Stimulated activated CD4-positive, alpha-beta T cell treated with anti-CD3 and anti-CD28 coated beads, Interleukin-4, amount 100 ng/mL, for 1 hour (primary cell): ENCODE measurements at places on chromosomes 13 and 19.

DNA sequence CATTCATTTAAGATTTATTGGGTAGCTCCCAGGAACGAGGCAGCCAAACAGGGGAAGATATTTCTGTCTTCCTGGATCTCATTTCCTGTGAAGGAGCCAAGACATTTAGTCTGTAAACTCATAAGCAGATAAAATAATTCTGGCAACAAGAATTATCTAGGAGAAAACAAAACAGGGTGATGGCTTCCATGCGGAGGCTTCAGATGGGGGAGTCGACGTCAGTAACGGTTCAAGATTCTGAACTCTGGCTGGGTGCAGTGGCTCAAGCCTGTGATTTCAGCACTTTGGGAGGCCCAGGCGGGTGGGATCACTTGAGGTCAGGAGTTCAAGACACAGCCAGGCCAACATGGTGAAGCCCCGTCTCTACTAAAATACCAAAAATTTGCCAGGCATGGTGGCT lies 1.3 kb downstream of the GNA15 start:
- no peak for DNase-seq

DNA sequence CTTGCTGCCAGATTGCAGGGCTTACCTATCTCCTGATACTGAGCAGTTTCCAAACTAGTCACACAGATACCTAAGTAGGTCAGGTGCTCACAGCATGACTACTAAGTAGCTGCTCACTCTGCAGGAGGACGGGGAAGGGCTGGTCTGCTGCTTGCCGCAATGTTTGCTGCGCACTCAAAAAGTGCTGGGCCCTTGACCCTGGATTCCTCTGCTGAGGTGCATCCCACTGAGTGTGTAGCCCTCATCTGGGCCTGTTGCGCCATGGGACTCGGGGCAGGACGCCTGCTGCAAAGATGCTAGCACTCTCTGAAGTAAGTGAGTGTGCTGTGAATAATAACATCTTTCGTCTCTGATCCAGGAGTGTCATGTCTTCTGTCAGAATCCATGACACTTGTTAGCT lies 59.2 kb upstream of the MEDAG start:
- no peak for DNase-seq

DNA sequence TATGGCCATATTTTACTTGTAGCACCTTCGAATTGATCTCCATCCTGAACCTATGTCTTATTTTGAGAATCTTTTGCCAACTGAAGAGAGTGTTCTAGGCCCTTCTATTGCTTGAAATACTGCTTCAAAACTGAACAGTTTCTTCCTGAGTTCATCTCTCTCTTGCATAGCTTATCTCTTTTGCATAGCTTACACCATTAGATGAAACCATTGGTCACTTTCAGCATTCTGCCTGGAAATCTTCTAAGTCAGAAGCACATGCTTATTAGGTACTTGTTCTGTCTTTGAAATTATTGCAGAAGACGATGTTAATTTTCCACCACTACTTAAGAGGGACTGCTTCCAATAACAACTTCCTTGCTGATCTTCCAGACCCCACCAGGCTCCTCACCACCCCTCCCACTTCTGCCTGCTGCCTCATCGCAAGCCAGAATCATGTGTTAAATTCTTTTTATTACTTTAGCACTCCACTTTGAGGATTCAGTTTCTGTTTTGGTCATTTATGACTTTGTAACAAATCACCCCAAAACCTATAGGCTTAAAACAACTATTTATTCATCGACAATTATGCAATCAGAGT lies 122.4 kb upstream of the MAB21L1 start:
- no peak for DNase-seq

- DNase-seq, result no peak
These were observed 3.8 kb downstream of the MZF1 start for GRCh38 chr19:58569191-58569942.

- DNase-seq, result peak; percentile 4
These were observed 13.2 kb upstream of the LHFPL6 start for GRCh38 chr13:39616087-39616694.

DNA sequence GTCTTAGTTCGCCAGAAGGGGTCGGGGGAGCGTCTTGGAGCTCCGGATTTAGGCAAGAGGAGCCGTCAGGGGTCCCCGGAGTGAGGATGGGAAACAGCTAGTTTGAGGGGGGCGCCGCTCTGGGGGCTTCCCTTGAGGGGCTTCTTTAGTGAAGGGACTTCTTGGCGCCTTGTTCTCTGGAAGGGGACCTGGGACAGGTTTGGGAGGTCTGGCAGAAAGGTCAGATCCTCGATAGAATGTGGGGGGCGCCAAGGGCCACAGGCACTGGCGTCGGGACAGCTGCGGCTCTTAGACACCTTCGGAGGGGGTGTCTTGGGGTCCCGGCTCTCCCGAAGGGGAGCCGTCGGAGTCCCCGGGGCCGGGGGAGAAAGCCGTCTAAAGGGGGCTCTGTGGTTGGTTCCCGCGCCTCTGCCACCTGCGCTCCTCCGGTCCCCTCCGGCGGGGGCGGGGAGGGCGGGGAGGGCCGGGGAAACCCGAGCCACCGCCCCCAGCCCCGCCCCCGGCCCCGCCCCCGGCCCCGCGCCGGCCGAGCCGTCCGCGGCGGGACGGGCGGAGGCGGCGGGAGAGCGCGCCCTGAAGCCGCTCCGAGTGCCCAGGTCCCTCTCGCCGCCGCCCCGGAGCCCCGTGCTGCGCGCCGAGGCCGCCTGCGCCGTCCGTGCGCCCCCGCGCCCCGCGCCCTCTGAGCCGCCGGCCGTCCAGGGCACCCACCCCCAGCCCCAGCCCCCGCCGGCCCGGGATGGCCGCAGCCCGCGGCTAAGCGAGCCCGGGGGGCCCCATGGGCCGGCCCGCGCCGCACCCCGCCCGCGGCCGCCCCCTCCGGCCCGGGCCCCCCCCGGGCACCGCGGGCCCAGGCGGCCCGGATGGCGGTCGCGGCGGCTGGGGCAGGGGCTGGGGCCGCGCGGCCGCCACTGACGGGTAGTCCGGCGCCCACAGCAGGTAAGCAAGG lies at the start of gene NRTN:
NRTN (plus strand) TSS at position 552 of the 946 bp plus-strand sequence. CDS start 19,099 bp downstream, outside the sequence.
- peak; percentile 63 for DNase-seq

DNA sequence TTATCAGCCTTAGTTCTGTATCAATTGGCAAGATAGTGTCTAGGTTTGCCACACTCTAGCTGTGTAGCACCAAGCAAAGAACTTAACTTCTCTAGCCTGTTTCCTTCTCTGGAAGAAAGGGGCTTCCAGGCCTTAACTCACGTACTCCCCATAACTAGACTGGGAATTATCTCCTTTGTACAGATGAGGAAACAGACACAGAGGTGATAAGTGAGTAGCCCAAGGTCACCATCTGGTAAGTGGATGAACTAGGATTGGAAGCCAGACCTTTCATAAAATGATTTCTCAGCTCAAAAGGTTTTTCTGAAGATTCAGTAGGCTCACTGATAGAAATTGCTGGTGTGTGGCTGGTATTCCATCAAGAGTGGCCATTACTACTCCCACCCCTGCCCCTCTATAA lies 3.1 kb downstream of the ZNF428 start:
- DNase-seq, result no peak

GRCh38 chr13:113404366-113404722 lies 40.4 kb upstream of the GRTP1 start:
- DNase-seq, result no peak

DNA sequence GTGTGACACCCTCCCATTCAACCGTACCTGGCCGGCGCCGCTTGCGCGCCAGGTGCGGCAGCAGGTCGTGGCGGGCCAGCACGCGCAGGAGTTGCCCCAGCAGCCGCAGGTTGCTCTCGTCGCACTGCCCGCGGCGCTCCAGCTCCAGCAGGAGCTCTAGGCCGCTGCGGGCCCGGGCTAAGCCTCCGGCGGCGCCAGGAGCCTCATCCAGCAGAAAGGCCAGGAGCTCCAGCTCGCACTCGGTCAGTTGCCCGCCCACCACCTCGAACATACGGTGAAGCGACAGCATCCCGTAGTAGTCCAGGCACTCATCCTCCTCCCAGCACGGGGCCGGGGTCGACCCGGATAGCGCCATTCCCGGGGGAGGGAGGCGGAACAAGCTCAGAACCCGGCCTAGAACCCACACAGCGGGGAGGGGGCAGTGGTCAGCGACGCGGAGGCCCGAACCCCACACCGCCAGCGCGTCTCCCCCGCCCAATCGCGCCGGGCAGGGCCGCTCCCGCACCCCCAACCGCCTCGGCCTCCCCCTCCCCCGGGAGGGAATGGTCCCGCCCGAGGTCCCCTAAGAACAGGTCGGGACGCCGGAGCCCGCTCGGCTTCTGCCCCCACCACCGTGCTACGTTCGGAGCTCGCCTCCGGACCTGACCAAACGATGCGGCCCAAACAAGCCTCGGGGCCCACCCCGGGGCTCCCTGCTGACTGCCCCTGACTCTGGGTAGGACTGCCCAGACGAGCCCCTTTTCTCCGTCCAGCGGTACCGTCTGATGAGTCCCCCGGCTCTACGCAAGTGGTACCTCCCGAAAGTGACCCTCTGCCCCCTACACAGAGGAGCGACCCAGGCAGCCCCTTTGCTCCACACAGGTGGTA lies 591 bp downstream of the DEDD2 start:
- peak; percentile 44 for DNase-seq

GRCh38 chr19:4366666-4367335 lies 23.4 kb downstream of the MPND start:
- DNase-seq, result no peak

DNA sequence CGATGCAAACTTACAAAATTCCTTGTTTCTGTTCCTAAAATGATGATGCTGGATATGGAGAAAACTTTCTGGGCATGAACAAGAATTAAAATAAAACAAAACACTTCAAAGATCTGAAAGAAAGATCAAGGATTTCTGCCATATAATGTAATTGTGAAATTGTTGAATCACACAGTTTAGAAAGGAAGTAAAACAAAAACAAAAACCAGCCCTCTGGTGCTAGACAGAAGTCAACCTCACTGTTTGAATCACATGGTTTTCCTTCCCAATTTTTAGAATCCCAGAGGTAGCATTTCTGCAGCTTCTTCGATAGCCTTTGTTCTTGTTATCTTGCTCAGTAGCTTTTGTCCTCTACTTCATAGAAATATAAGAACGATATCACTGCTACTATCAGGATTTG lies 118.2 kb upstream of the ARGLU1 start:
- DNase-seq, result no peak

GRCh38 chr19:12140545-12141404 lies 625 bp upstream of the ZNF20 start:
- peak; percentile 86 for DNase-seq

- no peak for DNase-seq
These were observed 147.4 kb downstream of the PTPRS start for GRCh38 chr19:5193192-5193591.

DNA sequence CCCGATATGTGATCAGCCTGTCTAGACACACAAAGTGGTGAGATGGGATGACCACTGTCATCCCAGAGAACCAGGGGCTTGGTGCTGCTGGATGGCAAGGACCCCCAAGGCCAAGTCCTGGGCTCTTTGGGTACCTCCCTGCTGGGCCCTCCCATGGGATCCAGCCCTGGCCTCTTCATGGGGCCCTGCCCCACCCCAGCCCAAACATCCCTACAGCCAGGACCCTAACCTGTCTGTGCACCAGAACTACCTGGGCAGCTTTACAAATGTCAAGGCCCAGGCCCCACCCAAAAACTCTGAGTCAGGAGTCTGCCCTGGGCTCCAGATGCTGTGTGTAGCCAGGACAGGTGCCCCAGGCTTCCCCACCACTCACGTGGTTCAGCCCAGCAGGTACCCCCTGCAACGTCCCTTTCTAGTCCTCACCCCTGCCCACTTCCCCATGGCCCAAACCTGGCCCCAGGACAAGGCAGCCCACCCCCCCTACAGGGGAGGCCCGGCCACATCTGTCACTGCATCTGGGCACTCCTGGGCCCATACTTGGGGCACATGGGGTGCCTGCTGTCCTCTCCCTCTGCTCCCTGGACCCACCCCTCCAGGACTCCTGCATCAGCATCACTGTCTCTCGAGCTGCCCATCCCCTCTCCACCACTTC lies 233.5 kb downstream of the TUBA3C start:
- no peak for DNase-seq

DNA sequence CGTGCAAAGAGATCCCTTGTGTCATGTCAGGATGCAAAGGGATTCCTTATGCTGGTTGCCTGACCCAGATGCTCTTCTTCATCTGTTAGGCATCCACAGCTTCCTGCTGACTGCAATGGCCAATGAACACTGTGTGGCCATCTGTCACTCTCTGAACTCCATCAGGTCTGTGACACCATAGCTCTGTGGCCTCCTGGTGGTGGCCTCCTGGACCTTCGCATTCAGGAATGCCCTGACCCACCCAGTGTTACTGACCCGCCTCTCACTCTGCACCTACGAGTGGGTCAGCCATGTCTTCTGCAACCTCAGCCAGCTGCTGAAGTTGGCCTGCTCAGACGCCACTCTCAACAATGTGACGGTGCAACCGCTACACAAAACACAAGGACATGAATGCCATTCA lies 23.9 kb upstream of the TPM4 start:
- no peak for DNase-seq

- peak; percentile 76 for DNase-seq
These were observed at the start of gene SLC25A15 for GRCh38 chr13:40789275-40790153. SLC25A15 (plus strand) TSS chr13:40789611; CDS start chr13:40793227, 3,616 bp downstream.

DNA sequence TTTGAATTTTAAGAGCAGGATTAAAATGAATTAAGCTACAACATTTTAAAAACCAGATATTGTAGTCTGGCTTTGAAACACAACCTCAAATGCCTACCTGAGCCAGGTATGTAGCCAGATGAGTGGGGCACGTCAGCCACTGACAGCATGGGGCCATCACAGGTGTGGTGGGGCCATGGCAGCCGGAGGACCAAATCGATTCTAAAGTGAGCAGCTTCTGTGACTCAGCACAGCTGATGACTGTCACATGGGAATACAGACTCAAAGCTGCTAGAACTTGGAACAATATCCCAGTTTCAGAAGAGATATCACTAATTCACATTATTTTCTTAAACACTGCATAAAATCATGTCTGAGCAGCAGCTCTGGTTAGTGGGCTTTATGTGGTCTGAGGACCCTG lies 52.8 kb downstream of the SERP2 start:
- no peak for DNase-seq

GRCh38 chr19:14072535-14073260 lies at the start of gene MISP3:
MISP3 (plus strand) TSS chr19:14072786; CDS start chr19:14073310, 524 bp downstream.
- DNase-seq, result peak; percentile 31

DNA sequence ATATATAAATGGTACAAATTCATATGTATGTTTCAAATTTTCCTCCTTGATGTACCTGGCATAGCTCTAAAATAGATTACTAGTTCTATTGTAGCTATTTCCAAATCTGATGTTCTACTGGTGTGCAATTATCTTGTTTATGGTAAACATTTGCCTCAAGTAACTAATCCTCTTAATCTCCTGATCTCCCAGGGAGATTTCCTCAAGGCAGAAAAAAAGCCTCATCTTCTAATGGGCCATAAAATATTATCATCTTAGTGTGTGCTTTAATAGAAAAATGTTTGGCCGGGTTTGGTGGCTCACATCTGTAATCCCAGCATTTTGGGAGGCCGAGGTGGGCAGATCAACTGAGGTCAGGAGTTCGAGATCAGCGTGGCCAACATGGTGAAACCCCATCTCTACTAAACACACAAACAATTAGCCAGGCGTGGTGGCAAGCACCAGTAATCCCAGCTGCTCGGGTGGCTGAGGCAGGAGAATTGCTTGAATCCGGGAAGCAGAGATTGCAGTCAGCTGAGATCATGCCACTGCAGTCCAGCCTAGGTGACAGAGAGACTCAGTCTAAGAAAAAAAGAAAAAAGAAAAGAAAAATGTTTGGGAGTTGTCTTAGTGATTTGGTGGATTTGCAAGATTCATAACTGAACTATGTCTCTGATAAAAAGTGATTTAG lies 498.9 kb upstream of the SLITRK5 start:
- DNase-seq, result no peak
